SHP77 treated with DMSO at 0.1 percent for 48 hours (cell line): ENCODE measurements at places on chromosomes 1 and 21.

DNA sequence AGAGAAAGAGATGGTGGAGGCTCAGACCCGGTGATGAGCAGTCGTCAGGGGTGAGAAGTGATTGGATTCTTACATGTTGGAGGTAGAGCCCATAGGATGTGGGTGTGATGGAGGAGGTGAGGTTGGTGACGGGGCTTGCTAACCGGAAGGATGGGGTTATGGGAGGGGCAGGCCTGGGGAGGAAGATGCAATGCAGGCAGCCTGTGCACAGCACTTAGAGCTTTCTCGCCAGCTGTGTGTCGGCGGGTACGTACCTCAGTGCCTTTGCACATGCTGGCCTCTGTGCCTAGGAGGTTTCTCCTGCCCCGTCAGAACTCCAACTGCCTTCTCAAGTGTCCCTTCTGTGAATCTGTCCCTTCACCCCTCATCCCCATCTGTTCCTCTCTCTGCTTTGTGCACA, 2.9 kb upstream of the BSND start:
- DNase-seq: no peak

- DNase-seq: no peak
These were observed 9.1 kb downstream of the MTOR start for GRCh38 chr1:11253226-11253625.

- no peak for DNase-seq
These were observed 93.3 kb upstream of the ZNHIT6 start for GRCh38 chr1:85801520-85801919.

DNA sequence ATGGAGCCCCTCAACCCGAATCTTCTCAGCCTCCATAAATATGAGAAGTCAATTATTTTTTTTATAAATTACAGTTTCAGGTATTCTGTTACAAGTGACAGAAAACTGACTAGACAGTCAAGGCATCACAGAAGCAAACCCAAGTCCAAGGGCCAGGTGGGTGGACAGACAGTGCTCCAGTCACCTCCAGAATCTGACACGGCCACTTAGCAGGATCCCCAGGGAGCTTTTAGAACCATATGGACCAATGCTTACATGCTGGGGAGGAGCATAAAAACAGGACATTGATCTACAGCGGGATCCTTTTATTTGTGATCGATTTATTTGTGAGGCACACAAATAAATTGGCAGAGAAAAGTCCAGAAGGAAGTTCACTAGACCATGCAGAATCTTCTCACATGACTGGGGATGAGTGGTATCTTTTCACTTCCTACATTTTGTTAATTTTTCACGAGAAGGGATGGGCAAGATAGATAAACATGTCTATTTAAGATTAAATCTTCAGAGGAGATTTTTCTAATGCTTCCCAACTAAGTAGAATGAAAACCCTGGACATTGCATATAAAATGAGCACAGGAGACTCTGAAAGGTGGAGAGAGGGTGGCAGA, 15.0 kb downstream of the ZNF496 start:
- DNase-seq: no peak

DNA sequence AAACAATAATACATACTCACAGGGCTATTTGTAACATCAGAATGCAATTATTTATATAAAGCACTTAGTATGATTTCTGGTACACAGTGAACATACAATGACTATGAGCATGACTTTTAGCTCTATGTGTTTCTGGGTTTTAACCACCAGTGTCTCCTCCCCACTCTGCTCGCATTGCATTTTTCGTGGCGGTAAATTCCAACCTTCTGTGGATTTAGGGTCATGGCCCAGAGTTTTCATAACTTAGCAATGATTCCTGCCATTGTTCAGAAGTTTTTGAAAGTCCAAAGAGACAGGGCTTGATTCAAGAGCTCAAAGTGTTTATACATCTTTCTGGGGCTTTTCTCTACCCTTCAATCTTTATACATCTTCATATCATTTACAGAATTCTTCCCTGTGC, 191.3 kb downstream of the BACH1 start:
- DNase-seq: no peak

DNA sequence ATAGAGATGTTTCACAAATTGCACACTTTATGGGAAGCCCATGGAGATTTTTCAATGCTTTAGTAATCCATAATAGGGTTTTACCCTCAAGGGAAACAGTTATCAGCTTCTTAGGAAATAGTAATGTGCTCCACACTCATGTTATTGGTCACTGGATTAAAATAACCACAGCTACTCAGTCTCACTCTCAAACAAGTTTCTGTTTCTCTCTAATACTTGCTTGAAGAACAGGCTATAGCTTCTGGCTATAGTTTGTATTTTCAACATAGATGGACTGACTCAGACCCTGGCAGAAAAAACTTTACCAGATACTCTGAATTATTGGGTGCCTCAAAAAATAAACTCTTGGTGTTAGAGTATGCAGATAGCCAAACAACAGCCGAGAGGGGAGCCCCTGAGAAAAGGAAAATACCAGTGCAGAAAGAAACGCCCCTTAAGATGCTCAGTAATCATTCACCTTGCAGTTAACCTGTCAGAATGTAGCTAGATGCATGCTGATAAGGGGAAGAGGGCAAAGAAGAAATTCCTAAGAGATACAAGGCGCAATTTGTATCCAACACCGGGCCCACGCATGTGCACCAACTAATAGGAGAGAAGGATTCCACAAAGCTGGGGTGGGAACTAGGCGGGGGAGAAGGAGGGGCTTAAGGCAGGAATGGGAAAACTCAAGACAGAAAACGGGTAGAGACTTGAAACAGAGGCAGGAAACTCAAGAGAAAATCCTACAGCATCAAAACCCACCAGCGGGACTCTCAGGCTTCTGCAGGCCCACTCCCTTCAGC, 30.4 kb upstream of the PDE4B start:
- DNase-seq: no peak

- no peak for DNase-seq
These were observed 5.0 kb upstream of the ILDR2 start for GRCh38 chr1:166980383-166980782.

- no peak for DNase-seq
These were observed 140.0 kb downstream of the SMYD3 start for GRCh38 chr1:246367041-246367440.
